NCI-H1105 (cell line): ENCODE measurements at places on chromosomes 16 and 17.
A peak's percentile ranks its signal among the peaks of the same experiment; 100 is the strongest.

- DNase-seq, result no peak
These were observed 15.8 kb downstream of the MEOX1 start for GRCh38 chr17:43645765-43646481.

- no peak for DNase-seq
These were observed 9.7 kb downstream of the RNFT1 start for GRCh38 chr17:59954856-59955255.

DNA sequence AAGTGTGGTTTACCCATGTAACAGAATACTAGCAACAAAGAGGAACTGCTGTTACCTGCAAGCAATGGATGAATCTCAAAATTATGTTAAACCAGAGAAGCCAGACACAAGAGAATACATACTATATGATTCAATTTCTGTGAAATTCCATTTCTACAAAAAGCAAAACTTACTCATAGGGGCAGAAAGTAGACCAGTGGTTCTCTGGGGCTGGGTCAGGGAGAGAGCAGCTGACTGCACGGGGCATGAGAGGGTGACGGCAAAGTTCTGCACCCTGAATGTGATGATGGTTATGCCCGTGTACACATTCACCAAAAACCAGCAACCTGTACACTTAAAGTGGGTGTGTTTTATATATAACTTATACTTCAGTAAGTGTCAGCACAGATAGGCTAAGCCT, 3.1 kb downstream of the ZNF843 start:
- DNase-seq, result no peak

DNA sequence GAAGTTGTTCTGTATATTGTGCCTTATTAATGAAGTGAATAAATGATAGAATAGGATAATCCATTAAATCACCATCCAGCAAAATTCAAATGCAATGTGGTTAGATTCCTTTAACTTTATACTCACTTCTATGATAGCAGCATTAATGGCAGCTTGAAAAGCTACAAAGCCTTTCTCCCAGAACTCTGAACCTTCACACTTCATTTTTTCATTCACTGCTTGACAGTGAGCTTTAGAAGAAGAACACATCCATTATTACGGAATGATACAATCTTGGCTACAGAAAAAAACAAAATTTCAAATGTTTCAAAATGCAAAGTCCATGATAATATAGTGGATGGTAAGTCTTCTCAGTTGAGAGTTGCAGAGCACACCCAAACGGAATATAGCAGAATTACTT, 16.4 kb downstream of the ABCA9 start:
- DNase-seq, result no peak

DNA sequence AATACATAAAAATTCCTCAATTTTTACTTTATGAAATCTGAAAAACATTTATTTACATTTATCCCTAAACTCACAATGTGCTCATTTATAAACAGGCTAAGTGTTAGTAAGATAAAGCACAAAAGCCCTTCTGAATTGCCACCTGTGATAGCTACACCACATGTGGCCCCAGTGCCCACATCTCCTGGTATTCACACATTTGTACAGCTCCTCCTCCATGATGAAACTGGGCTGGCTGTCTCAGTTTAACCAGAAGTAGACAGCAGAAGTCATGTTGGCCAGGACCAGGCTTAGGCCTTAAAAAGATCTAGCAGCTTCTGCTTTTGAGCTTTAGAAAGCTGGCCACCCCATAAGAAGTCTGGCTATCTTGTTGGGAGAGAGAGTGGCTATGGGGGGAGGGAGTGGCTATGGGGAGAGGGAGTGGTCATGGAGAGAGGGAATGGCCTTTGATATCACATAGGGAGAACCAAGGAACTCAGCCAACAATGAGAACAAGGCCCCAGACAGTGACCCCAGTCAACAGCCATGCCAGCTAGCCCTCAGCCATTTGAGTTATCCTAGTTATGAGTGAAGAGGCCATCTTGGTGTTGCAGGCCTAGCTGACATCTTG, 47.4 kb downstream of the CEP95 start:
- no peak for DNase-seq

GRCh38 chr17:61904094-61904710, 23.6 kb downstream of the INTS2 start:
- DNase-seq, result no peak

GRCh38 chr17:58007781-58008706, 998 bp upstream of the SRSF1 start:
- no peak for DNase-seq

DNA sequence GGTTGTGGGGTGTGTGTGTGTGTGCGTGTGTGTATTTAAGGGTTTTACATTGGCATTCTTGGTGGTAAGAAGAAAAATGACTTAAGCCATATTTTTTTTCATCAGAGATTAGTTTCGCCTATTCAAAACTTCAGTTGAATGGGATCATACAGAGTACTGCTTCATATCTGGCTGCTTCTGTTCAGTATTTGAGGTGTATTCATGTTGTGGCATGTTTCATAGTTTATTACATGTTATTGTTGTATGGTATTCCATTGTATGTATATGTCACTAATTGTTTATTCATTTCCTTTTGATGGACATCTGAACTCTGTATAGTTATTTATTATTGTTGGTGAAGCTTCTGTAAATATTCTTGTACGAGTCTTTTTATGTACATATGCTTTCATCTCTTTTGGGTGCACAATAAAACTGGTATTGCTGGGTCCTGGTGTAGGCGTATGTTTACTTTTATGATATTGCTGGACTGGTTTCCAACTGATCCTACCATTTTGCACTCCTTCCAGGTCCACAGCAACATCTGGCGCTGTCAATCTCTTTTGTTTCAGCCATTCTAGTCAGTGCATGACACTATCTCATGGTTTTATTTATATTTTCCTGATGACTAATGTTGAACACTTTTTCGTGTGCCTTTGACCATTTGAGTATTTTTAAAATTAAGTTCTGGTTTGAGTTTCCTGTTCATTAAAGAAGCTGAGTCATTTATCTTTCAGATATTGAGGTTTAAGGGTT, 77.4 kb upstream of the MAF start:
- no peak for DNase-seq

- DNase-seq, result no peak
These were observed 83.7 kb downstream of the LMF1 start for GRCh38 chr16:886802-887731.

DNA sequence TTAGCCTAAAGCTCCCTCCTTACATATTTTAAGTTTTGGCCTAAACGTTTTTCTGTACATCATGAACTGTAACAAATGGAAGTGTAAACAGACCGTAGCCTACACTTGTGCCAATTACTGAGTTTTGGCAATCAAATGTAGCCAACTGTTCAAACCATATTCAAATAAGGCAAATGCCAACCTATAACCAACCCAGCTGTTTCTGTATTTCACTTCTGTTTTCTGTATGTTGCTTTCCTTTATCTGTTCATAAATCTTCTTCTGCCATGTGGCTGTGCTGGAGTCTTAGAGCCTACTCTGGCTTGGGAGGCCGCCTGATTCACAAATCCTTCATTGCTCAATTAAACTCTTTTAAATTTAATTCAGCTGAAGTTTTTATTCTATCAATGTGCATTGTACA, 6.9 kb upstream of the C16orf78 start:
- no peak for DNase-seq

DNA sequence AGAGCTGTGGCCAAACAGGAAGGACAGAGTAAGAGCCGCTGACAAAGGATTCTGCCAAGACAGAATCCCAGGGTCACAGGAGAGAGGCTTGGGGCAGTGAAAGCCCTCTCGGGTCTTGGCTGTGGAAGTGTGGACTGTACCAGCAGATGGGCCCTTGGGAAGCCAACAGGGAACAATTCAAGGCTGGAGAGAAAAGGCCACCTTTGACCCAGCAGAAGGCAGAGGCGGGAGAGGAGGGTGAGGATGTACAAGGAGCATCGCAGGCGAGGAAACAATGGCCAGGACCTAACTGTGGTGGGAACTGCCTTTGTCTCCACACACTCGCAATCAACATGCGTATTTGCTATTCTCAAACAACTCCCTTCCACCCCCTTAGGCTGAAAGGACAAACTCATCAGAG, 15.7 kb downstream of the CARHSP1 start:
- no peak for DNase-seq

GRCh38 chr17:29592850-29593551, at the start of gene ANKRD13B:
TSS of gene ANKRD13B (plus strand) at chr17:29593132. CDS start at chr17:29593622, 490 bp downstream.
- peak; percentile 77 for DNase-seq

DNA sequence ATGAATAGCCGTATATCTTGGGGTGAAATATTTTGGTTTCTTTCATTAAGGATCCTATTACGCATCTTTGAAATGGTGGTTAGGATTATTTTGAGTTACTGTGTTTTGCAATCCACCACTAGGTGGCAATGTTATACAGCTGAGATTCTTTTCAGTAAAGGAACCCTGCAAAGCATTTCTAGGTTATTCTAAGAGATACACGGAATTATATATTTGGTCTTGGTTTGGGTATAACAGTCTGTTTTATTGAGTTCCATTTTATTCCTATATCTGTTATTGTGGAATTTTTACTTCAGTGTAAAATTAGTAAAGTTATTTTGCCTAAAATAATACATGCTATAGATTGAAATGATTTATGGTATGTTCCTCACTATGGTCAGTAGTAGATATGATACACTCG, 62.9 kb upstream of the CPHXL start:
- peak; percentile 2 for DNase-seq

GRCh38 chr17:4497101-4497824, 1.4 kb upstream of the SPNS2 start:
- no peak for DNase-seq

GRCh38 chr17:57687642-57688041, 57.5 kb downstream of the CCDC182 start:
- no peak for DNase-seq

DNA sequence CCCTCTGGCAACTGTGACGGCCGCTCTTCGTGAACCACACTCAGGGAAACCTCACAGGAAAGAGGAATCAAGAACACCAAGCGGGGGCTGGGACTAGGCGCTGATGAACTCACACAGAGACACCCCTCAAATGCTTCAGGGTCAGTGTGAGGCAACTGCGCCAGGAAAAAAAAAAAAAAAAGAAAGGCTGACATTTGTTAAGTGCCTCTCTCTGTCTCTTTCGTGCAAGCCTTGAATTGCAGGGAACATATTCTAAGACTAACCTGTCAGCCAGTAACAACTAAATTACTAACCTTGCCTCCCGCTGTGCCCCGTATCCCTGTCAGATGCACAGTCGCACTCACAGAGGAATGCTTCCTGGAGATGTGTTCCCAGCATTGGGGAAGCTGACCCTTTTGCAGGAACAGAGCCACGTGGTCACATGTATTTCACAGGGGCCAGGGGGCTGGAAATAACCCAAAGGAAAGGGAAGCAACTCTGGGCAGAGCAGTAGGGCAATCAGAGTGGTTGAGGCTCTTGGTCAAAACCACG, 247.8 kb downstream of the XYLT1 start:
- DNase-seq, result no peak

- DNase-seq, result no peak
These were observed 107.1 kb downstream of the USP22 start for GRCh38 chr17:20935740-20936139.

DNA sequence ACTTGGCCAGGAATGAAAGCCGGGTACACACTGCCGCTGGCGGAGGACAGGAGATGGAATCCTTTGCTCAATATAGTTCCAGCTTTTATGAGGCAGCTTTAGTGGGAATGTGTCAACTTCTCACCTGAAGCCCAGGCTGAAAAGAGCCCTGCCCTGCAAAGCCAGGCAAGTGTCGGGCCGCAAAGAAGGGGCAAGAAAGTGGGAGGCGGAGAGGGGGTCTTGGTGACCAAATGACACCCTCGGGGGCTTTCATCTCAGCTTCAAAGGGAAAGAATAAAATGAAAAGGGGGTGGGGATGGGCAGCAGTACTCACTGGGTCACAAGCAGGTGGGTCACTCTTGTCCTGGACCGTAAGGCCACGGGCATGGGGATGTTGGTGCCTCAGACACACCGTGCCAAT, 62.9 kb downstream of the C16orf95 start:
- DNase-seq, result no peak

- no peak for DNase-seq
These were observed 6.0 kb downstream of the ADAT1 start for GRCh38 chr16:75617121-75617520.

DNA sequence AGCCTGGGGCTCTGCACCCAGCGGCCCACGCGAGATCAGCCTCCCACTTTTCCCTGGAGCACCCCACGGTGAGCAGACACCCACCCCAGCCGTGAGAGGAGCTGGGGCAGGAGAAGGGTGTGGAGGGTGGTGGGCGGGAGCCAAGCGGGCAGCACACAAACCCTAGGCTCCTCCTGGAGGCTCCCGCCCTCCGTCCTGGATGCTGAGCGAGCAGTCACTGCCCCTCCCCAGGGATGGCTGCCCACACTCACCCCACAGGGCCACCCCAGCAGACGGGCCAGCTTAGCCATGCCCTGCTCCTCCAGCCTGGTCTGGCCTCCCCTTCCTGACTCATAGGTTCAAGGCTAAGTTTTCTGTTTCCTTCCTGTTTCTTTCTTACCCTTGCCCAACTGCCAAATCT, 15.7 kb upstream of the ABCC3 start:
- DNase-seq, result no peak

DNA sequence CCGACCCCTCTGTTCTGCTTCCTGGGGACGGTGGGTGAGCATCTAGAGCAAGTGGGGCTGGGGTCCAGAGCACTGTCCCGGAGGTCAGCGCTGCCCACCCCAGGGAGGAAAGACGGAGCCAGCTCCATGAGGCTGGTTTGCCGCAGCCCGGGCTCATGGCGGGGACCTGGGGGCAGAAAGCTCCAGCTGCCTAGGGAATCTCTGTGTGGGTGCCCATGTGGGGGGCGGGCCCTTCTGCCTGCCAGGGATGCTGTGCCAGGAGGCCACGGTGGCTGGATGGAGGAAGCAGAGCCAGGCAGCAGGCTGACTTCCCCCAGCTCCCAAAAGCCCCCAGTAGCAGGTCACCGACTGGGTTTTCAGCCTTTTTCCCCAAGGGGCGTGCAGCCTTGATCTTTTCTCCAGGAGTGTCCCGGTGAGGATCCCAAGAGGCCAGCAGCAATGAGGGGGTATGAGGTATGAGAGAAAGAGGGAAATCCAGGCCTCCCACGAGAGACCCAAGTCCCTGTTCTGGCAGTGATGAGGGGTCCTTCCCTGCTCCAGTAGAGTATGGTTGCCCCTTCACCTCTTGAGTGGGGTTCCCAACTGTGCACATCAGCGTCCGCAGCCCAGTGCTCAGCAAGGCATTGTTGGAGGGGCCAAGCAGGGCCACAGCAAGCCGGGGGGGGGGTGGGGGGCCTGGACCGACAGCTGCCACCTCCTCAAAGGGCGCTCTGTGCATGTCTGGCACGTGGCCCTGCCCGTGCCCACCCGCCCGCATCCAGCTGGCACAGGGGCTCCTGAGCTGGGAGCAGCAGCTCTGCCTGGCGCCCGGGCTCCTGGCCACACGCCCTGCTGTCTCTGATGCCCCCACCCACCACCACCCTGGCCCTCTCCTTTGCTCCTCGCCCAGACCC, 15.6 kb upstream of the BCAR1 start:
- DNase-seq, result no peak

- DNase-seq, result no peak
These were observed 78.9 kb upstream of the EEF2KMT start for GRCh38 chr16:5176505-5176904.

GRCh38 chr16:30974348-30974747, 10.7 kb upstream of the HSD3B7 start:
- no peak for DNase-seq

DNA sequence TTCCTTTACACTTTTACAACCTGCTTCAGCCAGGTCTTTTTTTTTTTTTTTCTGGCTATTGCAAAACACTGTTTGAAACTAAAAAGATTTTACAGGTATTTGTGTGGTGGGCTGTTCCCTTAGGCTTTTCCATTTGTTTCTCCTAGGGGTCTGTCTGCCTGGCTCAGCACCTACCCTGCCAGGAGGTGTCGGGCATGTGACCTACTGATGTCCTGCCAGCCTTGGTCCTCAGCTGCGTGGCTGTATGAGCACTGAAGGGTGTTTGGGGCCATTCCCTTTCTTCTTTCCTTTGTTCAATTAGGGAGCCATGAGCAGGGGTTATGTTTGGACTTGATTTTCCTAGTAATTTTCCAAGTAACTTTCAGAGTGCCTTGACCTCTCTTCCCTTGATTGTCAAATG, 269.2 kb upstream of the SALL1 start:
- DNase-seq, result no peak
